ENCODE measurements at places on chromosomes 11 and 22.

DNA sequence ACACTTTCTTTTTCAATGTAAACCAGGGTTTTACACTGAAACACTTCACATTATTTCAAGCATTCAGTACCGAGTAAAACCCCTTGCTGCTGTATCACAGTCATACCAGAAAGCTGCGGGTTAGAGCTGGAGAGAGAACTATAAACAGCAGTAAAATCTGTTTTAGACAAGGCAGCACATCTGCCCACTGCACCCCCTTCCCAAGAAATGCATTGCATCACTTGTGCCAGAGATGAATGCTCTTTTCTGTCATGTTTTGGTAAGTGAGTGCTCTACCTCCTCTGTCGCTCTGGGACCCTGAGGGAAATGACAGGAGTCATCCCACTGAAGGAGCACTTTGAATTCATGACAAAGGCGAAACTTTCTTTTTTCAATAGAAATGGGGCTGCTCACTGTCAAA lies 107.2 kb downstream of the MAML2 start:
- no peak for DNase-seq

DNA sequence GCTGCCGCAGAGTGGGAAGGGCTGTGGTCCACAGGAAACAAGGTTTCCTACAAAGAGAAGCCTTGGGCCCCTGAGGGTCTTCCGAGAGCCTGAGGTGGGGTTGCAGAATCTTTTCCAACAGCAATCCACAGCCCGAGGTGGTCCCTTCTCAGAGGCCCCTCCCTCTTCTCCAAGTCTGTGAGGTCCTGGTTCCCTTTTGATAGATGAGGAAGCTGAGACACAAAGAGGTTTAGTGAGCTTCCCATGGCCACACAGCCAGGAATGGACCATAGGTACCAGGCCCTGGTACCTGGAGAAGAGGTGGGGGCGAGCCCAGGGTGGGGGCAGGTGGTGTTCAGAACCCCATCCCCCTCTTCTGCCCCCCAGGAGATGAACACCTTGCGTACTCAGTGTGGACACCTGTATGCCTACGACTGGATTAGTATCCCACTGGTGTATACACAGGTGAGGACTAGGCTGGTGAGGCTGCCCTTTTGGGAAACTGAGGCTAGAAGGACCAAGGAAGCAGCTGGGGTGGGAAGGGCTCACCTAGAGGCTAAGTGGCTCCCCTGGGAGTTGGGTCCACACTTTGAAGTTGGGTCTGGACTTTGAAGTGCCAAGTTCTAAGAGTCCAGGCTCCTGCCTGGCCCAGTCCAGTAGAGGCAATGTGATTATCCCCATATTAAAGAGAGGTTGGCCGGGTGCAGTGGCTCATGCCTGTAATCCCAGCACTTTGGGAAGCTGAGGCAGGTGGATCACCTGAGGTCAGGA lies 7.0 kb downstream of the BEST1 start:
- no peak for DNase-seq

DNA sequence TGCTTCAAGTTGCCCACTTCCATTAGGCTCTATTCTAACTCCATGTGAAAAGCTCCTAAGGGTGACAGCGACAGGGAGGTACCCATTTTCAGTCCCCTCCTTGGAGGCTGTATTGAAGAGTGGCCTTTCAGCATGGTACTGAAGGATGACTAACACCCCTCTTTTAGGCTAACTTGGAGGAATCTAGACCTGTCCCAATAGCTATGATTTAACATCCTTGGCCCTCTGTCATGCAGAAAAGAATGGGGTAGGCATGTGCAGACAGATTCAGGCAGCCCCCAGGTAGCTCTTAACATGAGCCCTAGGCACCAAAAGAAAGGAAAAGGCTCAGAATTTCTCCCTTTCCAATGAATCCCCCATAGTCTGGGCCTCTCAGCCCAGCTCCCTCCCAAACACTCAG lies 89.3 kb upstream of the AMOTL1 start:
- no peak for DNase-seq

- DNase-seq, result no peak
These were observed 12.2 kb downstream of the RPS6KA4 start for GRCh38 chr11:64371201-64371600.

- no peak for DNase-seq
These were observed 8.8 kb downstream of the HSPA8 start for GRCh38 chr11:123052901-123053721.

DNA sequence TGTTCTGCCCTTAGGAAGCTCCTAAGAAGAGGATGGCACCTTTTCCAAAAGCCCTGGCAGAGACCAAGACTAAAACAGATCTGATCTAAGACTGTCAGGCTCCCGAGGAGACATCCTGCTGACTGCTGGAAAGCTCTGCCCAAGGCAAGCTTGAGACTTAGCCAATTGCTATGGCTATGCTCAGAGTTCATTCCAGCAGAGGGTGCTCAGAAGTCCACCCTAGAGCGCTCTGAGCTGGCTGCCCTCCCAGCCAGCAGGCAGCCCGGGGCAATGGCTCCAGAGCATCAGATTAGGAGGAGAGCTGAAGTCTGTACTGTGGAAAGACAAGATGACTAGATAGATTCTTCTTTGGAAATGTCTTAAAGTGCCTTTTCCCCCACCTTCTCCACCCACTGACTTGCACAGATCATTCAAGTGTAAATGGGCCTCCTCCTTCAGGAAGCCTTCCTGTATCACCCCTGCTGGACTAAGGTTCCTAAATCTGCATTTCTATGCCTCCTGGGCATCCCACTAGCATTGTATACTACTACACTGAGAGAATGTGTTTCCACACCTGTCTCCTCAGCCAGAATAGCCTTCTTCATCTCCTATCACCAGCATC lies 23.4 kb downstream of the LRRC55 start:
- DNase-seq, result no peak

Measured in NCI-H2107 (cell line).